Activated T-cell treated with anti-CD3 and anti-CD28 coated beads for 24 hours (primary cell): ENCODE measurements at places on chromosomes 7 and 10.

DNA sequence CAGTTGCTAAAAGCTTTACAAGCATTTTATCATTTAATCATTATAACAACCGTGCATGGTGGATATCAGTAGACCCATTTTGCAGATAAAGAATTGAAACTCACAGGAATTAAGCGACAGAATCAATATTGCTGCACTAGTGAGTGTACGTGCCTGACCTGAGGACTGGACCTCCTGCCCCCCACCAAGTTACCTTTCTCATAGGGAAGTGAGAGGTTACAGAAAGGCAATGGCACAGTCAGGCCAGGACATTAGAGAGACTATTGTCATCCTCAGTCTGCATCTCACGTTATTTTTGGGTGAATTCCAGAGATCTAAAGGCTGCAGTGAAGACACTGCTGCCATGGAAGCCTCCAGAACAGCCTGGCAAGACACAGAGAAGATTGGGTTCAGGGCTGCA is 80.9 kb downstream of the WDFY4 start:
- no peak for DNase-seq

DNA sequence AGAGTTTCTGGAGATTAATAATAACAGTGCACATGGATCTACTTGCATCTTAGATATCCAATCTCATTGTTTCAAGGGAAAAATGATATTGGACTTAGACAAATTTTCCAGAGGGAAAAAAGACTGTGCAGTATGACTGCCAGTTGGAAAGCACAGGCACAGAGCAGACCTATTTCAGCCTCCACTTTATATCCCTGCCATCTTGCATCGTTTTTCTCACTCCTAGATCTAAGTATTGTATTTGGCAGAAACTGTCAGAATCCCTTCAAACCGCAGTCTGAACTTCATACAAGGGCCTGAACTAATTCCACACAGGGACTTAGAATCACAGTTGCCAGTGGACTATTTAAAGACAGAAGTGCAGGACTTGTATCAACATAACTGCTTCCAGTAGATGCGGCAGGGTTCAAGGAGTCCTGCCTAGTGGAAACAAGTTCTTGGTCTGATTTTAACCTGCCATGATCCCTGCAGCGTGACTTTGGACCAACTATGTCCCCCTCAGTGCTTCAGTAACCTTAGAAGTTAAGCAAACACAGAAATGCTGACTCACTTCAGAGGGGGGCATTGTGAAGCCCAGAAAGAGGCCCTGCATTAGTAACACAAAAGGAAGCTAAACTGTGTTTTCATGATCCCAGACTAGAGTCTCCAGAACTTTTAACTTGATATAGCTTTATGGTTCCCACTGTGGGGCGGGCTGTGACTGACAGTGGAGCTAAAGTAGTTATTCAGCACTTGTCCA is 95.7 kb upstream of the PALS2 start:
- no peak for DNase-seq

GRCh38 chr7:30285067-30285535 is 704 bp downstream of the ZNRF2 start:
- DNase-seq = peak; percentile 12

GRCh38 chr7:8115547-8116402 is 146.2 kb downstream of the ICA1 start:
- DNase-seq = no peak

GRCh38 chr10:3782146-3782450 is 2.9 kb downstream of the KLF6 start:
- DNase-seq = no peak

GRCh38 chr10:46080886-46081285 is 34.8 kb upstream of the MSMB start:
- DNase-seq = no peak

- DNase-seq = no peak
Observed at GRCh38 chr10:116868722-116869121, 19.4 kb downstream of the ENO4 start.

- no peak for DNase-seq
Observed at GRCh38 chr10:124020981-124021815, 72.2 kb downstream of the CHST15 start.

DNA sequence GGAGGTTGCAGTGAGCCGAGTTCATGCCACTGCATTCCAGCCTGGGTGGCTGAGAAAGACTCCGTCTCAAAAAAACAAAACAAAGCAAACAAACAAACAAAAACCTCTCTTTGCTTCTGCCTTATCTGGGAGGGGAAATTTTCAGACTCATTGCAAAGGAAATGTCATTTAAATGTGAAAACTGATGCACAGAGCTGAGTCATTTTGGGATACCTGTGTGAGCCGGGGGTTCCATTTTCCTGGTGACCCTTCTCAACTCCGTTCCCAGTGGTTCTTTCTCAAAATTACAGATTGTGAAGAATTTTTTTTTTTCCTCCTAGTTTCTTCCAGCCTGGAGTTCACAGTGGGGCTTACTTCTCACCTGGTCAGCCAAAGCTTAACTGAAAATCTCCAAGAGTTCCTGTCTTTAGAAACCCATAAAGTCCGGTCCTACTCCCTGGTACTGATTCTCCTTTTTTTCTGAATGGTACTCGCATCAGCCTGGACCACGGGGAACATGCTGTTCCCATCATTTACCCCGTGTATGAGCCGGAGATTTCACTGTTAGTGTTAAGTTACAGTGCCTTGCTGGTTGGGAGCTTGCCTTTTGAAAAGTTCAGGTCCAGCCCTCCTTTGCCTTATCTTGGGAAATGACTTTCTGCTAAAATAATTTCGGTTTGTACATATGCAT is 56.9 kb downstream of the RBM20 start:
- DNase-seq = no peak

DNA sequence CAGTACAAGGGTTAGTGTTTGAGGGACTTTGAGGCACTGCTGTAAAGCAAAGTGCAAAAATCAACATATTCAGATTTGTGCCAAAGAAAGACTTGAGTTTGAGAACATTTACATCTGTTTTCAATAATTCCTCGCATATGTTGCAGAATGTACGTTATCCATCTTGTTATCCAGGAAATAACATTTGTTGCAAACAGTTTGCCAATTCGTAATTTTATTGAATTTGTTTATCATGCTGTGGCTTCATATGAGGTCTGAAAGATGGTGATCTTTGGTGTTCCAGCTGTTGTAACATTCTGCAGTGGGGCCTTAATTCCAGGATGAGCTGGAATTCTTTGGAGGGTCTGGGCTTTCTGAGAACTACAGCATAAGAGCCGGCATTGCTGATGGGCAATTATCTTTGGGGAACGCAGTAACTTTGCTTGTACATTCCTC is 396.2 kb downstream of the LRMDA start:
- DNase-seq = no peak

DNA sequence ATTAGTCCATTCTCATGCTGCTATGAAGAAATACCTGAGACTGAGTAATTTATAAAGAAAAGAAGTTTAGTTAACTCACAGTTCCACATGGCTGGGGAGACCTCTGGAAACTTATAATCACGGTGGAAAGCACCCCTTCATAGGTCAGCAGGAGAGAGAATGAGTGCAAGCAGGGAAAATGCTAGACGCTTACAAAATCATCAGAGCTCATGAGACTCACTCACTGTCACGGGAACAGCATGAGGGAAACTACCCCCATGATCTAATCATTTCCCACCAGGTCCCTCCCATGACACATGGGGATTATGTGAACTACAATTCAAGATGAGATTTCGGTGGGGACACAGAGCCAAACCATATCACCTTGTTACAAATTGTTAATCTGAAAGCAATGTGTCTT is 15.8 kb downstream of the TAS2R39 start:
- no peak for DNase-seq

- no peak for DNase-seq
Observed at GRCh38 chr10:110643653-110644597, at the start of gene RBM20. TSS of gene RBM20 (plus strand) at chr10:110644336. CDS start at chr10:110644455, 119 bp downstream.

DNA sequence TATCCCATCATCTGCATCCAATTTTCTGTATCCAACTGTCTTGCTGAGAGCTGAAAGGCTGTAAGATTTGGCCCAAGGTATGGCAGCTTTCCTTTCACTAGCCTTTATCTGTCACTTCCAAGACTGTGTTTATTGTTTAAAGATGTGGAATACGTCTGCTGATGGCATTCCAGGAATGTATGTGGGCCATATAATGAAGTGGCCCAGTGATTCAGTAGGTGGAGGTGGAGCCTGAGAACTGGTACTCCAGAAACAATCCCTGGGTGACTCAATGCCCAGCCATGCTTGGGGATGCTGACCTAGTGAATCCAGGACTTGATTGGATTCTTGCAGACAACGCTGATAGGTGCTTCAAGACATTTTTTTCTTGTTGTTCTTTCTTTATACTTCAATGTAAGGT is 13.5 kb downstream of the NEUROD6 start:
- DNase-seq = no peak
